Stimulated activated CD4-positive, alpha-beta T cell treated with anti-CD3 and anti-CD28 coated beads, Interleukin-2, amount 100 ng/mL, for 24 hours (primary cell): ENCODE measurements at places on chromosomes 2 and 18.

DNA sequence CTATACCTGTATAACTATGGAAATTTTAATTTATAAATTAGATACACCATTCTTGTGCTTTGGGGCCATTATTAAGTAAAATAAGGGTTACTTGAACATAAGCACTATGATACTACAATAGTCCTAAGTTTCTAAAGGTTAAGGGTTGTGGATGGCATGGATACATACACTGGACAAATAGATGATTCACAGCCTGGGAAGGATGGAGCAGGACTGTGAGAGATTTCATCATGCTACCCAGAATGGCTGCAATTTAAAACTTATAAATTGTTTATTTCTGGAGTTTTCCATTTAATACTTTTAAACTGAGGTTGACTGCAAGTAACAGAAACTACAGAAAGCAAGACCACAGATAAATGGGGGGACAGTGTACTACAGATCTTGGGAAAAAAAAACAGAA, 295.8 kb upstream of the ZNF804A start:
- no peak for DNase-seq

- DNase-seq: no peak
Observed at GRCh38 chr18:14092625-14093306, 39.5 kb downstream of the ZNF519 start.

- no peak for DNase-seq
Observed at GRCh38 chr2:184053326-184053725, 545.0 kb upstream of the ZNF804A start.

DNA sequence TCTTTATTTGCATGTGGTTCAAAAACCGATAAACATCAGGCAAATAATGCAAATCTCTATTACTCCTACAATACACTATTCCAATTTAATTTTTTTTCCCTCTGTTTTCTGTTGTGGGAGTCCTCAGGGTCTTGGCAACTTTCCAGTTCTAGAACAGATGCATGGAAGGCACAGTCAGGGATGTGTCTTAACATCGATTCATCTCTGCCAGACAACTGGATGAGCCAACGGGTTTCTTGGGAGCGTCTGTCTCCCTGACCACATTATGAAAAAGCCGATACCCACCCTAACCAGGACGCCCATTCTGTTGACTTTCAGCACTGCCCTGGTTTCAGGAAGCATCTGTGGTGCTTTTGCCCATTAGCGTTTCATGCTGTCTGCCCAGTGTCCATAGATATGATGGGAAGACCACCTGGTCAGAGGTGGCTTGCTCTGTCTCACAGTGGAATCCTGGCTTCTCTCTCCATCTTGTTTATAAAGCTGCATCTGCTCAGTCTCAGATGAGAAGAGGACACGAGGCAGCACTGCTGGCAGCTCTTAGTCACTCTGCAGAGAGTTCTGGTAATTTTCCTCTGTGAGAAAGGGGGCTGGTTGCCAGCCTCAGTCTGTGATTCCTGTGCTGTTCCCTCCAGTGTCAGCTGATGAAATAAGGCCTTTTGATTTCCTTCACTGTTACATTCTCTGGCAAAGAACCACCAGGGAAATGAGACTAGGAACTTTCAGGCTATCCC, 57.9 kb upstream of the KCNE4 start:
- DNase-seq: no peak

- DNase-seq: no peak
Observed at GRCh38 chr2:58569475-58570185, 328.5 kb upstream of the FANCL start.

DNA sequence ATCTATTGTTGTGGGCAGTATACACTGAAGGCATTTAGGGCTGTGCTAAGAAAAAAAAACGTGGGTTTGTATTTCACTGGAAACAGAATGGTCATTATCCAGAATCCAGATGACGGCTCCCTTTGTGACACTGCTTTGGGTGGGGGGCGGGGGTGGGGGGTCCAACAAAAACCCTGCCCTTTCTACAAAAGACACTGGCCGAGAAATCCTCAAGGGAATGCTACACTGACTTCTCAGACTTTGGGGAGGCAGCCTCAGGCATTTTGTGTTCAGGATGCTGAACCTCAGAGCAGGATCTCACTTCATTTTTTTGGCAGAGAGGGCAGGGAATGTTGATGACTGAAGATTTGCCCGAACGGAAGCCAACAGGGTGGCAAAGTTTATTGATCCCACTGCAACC, 417.1 kb downstream of the HRH4 start:
- DNase-seq: no peak

GRCh38 chr2:147709655-147710054, 135.2 kb upstream of the ACVR2A start:
- DNase-seq: no peak
